ENCODE measurements at places on chromosomes 2 and 18.

DNA sequence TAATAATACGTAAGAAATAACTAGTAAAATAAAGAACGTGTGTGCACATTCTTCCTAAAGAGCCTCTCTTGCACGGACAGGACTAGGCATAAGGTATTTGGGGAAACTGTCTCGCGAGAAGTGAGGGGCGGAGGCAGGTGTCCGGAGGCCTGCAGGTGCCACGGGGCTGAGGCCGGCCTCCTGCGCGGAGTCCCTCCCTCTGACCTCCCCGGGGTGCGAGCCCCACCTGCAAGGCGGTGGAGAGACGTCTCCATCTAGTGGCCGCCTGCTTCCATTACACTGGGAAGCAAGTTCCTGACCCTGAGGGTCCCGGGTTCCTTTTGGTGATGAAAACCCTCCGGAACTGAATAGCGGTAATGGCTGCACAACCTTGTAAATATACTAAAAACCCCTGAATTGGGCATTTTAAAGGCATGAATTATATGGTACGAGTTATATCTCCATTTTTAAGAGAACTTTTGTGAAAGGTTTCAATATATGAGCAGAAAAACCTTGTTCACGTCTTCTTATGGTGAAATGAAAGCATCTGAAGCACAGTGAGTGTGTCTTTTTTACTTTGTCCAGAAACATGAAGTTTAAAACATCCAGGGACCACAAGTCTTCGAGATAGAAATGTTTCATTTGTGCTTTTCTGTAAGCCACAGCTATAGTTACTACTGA lies 35.5 kb upstream of the CTDP1 start:
- DNase-seq, result peak; percentile 65

DNA sequence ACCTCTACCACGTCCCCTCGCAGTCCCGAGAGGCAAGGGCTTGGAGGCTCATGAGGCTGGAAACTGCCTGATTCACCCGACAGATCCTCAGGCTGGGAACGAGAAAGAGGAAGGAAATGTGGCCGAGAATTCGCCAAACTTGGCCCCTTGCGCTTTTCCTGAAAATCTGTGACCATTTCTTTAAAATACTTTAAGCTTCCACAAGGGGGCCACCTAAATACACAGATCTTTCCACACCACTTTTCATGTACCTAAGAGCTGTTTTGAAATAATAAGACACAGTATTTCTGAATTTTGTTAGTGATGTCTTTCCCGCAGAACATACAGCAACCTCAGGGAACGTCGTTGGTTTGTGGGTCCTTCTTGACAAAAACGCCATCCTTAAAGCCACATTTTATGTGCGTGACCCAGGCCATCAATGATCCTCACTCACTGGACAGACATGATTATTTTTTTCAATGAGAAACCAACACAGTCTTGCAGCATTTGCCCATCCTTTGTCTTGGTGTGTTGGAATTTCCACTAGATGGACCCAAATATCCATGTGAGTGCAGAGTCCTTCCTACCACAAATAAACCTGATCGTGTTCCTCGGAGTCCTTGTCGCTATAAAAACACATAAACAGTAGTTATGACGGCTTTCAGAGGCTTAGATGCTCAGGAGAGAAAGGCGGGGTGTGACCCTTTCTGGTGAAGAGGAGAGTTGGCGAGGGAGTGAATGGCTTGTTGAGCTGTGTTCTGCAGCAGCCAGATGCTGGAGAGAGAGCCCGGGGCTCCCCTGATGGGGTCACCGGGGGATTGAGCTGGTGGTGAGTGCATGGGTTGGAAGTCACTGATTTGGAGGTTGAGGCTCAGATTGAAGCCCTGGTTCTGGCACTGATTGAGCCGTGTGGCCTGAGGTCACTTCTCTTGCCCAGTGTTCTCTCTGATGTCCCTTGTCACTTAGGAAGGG lies 25.0 kb downstream of the DCDC2C start:
- DNase-seq, result peak; percentile 54

DNA sequence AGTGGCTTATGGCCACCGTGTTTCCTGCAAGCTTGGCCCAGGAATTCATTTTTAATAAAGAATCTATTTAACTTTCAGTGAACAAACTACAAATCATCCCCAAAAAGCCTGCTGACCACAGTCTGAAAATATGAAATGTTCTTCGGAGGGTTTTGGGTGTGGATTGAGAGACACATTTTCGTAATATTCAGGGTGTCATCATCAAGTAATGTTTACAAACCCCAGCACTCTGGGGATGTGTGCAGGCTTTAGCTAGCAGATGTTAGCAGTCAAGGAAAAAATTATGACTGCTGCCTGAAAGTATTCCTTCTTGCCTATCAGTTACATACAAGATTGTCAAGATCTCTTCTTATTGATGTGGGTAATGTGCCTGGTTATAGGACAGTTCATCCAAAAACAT lies 143.9 kb upstream of the FN1 start:
- DNase-seq, result no peak

- DNase-seq, result no peak
Measured at GRCh38 chr18:52617931-52618330, 277.9 kb downstream of the DCC start.

DNA sequence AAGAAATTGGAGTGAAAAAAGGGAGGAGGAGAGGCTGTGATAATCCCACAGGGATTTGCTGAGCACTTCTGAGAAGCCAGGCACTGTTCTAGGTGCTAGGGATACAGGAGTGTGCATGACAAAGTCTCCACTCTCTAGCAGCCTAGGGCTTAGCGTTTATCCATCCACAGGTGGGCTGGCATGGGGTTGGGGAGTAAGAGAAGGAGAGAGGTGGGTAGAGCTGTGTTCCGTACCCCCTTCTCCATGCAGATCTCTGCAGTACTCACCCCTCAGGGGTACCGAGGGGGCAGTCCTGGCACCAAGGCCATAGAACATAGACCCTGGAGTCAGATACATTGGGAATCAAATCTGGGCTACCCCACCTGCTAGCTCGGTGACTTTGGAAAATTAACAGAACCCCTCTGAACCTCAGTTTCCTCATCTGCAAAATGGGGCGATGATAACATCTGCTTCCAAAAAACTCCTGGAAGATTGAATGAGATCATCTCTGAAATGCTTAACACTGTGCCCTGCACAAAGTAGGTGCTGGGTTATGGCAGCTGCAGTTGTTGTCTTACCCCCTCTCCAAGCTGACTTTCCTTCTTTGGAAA lies 18.6 kb downstream of the FOSL2 start:
- no peak for DNase-seq

DNA sequence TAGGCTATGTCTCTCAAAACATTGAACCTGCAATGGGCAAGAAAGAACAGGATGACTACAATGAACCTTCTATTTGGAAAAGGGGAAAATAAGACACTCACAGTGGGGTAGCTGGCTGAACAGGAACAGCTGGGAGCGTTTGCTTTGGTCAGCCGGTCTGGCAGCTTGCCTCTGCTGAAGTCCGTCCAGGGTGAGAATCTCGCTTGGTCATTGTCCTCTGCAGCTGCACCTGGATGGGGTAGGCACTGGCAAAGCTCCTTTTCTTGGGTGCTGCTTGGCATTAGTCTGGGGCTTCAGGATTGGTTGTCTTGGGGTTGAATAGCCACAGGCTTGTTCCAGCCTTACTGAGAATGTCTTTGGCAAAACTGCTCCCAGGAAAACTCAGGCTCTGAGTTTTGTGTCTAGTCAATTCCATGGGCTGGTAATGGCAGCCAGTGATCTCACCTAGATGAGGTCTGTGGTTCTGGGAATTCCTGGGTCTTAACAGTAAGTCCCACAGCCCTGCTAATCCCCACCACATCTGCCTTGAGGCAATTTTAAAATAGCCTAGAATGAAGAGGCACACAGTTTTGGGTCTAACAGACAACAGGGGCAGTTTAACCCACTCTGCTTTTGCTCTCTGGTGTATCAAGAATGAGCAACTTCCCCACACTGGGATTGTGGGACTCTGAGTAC lies 13.4 kb downstream of the NEDD4L start:
- DNase-seq, result peak; percentile 31

GRCh38 chr18:37450434-37451132 lies 115.0 kb downstream of the CELF4 start:
- DNase-seq, result no peak

All from hippocampal formation (tissue), 2 donors.